ENCODE measurements at places on chromosomes 3 and 15.

DNA sequence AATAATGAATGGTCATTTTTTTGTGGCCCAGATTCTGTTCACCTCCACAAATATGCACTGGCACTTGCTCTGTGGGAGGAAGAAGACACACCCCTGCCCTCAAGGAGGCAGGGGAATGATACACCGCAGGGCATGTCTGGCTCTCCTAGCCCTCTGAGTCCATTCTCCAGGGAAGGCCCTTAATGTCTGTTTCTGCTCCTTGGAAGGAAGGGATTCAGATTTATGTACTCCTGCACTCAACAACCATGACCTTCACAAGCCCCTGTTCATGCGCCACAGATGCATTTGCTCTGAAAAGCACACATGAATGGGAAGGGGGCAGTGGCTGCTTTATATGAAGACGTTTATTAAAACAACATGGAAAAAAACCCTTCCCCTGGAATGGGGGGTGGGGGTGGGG lies 333.8 kb downstream of the EPHB1 start:
- DNase-seq, result no peak

DNA sequence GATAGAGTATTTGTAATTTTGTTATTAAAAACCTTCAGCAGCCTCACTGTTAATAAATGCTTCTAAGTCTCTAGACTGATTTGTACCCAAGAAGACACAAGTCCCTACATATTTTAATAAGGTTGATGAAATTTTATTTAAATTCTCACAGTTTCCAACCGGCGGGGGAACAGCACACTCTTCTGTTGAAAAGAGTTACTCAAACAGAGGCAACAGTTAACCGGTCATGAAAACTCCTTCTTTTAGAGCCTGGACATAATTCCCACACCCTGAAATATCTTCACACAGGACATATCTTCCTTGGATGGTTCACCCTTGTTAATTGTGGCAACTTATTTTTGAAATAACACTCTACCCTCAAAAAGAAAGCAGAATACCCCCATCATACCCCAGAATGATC lies 278.8 kb downstream of the FOXP1 start:
- DNase-seq, result peak; percentile 27

DNA sequence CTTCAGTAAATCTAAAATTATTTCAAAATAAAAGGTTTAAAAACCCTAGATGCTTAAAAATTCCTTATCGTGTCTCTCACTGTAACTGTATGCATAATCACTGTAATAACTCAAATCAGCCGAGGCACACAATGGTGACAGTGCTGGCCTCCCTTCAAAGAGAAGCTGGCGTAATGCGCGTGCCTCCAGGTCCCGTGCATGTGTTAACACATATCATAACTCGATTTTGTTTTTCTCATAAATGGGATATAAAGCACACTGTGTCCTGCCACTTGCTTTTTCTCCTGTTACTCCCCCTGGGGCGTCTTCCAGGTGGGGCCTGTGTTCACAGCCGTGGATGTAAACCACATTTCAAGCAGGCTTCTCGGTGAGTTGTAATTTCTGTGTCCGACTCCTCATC lies 56.0 kb downstream of the TPRA1 start:
- no peak for DNase-seq

DNA sequence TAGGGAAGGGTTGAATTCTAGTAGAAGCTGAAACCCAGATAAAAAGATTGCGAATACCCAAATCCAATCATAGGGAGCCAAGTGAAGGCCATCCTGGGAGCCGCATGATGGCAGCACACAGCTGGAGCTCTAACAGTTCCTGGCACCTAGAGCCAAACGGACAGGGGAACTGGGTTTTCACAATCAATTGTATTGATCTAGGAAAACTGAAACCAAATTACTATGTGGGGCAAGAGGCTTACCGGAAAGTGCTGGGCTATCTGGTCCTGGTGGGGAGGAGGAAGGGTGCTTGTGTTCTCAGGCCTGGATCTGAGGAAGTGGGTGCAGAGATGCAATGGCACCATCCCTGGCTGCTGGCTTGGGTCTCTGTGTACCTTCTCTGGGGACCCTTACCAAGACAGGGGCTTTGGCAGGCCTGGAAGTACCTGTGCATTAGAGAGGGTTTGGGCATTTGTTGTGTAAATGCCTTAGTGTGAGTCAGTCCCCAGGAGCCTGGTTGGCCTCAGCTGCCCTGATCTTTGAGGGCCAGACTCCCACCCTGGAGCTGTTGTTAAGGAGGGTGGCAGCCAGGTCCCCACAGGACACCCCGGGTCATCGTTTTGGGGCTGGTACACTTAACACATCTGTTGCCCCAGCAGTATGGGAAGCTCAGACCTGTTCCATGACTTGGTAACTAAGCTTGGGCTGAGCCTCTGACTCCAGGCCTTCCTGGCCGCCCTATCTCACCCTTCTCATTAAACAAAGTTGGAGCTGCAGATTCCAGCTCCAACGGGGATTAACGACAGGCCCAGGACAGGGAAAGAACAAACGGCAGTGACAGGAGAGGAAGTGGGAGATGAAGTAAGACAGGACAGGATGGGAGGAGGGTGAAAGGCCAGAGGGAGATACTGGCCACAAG lies 8.9 kb upstream of the FURIN start:
- no peak for DNase-seq

- DNase-seq, result no peak
These were observed 120.1 kb downstream of the ANP32A start for GRCh38 chr15:68700455-68701123.

DNA sequence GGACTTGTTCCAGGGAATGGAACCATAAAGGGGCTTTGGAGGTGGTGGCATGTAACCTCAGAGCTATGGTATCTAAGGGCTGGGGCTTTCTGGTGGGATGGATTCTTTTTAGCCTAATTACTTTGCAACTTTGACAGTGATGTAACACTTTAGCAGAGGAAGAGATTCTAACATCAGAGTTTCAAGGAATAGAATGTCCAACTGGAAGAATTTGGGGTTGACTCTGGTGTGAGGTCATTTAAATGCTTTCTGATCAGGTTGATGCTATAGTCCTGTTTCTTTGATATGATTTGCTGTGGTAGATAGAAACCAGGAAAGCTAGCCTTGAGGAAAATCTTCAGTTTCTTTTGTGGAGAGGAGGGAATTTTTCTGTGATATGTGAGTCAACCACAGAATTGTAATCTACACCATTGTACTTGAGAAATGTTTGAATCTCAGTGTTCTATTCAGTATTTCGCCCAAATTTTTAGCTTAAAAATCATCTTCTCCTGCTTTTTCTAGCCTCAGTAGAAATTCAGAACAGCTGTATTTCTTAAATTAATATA lies 40.0 kb downstream of the ATP2C1 start:
- DNase-seq, result peak; percentile 9

DNA sequence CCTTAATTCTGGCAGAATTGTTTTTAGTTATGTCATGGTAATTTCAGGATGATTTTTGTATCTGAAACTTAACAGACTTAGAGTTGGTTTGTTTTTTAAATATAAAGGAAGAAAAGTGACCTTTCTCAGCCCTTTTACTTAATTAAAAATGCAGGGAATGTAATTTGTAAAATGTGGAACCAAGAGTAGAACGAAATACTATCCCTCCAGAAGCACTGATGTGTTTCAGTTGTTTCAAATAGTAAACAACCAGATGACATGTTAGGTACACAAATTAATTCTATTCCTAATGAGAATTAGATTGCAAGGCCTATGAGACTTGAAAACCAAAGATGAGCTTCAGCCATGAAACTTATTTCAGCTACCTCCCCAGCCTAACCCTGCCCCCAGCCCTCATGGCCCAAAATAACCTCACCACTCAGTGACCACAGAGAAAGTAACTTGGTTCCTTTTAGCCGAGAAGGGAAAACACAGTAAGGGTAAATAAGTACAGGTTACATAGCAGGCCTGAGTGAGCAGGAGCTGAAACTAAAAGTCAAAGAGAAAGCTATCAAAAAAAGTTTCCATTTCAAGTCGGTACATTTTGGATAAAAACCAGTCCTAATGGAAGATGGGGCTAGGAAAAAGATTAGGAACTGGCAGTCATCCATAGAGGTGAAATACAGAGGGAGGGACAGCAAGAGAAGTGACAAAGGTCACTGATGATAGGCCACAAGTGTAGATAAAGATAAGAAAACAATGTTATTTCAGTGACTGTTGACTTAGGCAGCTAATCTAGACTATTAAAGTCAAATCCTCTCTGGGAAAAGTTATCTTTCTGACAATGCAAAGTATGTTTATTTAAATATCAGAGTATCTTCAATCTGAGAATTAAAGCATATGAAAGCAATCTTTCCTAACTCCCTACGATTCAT lies 23.2 kb downstream of the SENP8 start:
- DNase-seq, result no peak

- DNase-seq, result peak; percentile 95
These were observed 43.2 kb upstream of the UBE2E2 start for GRCh38 chr3:23159929-23160328.

DNA sequence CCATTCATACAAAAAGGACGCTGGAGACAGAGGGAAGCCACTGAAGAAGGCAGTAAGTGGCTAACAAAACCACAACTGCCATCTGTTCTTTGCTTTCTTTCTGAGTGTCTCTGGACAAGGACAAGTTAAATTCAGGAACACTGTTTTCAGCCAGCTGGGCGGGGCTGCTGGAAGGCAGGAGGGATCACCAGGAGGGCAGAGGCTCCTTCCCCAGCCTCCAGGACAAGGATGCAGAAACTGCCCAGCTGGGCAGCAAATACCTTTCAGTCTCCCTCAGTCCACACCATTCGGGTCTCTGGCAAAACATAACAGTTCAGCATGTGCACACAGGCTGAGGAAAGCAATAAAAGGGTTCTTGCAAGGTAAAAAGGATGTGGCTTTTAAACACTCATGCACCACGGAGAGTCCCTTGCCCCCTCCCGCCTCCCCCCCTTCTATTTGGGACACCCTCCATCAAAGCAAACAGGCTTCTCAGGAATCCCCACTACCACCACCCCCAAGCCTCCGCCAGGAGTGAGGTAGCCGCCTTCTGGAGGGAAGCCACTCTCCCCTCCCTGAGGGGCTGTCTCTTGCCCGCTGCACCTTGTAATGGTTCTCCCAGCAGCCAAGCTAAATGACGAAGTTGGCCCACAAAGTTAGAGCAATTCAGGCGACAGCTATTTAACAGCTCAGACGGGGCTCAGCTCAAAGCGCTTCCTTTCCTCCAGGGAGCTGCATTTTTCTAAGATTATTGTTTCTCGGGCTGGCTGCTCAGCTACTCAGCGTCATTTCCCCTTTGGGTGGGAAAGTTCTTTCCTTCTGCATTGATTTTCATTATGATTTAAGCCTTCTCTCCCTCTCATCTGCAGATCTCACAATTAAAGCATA lies 3.8 kb downstream of the HEG1 start:
- no peak for DNase-seq

GRCh38 chr3:25090698-25091453 lies 337.2 kb upstream of the RARB start:
- no peak for DNase-seq

DNA sequence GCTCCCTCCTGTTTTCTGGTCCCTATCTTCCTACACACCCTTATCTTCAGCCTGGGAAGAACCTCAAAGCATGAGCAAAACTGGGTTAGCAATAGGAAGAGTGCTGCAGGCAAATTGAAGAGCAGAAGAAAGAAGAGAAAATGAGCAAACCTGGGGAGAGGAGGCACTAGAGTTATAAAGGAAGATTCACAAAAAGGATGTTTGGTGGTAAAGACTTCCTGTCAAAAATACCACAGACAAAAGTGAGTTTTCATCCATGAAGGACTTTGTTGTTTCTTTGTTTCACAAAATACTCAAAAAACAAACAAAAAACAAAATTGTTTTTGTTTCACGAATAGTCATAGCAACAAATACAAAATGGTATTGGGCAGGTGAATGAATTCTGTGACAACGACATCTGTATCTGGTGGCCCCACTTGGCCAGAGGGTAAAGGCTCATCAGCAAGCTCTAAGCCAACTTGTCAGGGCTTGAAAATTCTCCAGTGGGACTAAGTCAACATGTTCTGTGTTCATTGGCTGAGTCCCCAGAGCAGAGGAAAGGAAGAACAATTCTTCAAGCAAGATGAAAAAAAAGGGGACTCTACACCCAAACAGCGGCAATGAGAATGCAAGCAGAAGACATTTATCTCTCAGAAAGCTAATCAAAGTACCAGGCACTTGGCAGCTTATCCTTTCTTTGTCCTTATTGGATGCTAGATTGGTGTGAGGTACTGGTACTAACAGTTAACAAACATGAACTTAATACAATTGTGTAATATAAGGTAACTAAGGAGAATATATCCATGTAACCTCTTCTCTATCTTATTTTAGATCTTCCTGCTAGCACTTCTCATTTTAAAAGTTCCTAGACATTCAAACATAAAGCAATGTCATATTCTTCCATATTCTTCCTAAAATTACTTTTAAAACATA lies 9.7 kb downstream of the ATP8B4 start:
- no peak for DNase-seq

GRCh38 chr3:128994173-128994512 lies 267 bp upstream of the CFAP92 start:
- DNase-seq, result no peak

DNA sequence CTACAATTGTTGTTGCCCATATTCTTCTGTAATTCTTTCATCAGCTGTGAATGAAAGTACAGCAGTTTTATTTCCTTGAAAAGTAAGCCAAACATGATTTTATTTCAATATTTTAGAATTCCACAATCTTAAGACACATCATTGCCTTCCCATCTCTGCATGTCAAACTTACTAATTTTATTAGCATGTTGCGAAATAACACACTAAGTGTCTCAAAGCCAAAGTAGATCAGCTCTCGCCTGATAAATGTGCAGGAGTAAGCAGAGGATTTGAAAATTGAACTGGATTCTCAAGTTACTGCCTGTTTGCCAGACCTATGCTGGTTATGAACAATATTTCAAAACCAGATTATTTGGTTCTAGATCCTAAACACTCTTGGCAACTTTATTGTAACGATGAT lies 25.7 kb downstream of the TGFBR2 start:
- peak; percentile 43 for DNase-seq

- DNase-seq, result no peak
These were observed 129.8 kb downstream of the DLG1 start for GRCh38 chr3:197168606-197169005.

- DNase-seq, result no peak
These were observed 114.0 kb downstream of the FAM174B start for GRCh38 chr15:92541291-92542200.

DNA sequence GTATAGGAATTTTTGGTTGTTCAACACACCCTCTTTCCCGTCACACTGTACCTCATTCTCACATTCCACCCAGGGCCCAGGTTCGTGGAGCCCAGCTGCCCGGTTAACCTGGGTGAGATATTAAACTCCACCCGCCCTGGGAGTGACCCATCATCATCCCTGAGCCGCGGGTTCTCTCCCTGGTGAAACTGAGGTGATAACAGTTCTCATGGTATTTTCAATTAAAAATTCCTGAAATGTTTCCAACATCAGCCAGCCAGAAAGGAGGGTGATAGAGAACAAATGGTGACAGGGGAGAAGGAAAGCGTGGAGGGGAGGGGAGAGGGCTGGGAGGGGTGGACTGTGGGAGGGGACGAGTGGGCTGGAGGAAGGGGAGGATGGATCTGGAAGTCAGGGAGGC lies 148.8 kb downstream of the ALDH1A2 start:
- no peak for DNase-seq

- no peak for DNase-seq
These were observed 220.5 kb downstream of the OPA1 start for GRCh38 chr3:193813501-193813830.

DNA sequence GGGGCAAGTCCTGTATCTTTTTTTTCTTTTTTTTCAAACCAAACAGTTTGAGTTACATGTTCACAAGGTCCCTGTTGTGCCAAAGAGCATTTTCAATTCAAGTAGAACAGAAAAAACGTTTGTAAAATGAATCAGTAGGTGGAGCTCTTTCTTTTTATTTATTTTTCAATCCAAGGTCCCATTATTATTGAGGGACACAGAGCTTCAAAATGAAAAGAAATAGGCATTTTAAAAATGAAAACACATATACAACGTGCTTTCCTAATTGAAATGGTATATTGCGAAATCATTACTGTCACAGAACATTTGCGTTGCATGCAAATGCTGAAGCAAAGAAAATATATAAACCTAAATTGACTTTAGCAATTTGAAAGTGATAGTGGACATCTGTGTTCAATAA lies 711.0 kb downstream of the MECOM start:
- DNase-seq, result peak; percentile 5
